Central memory CD8-positive, alpha-beta T cell (primary cell): ENCODE measurements at places on chromosomes 2 and 18.

DNA sequence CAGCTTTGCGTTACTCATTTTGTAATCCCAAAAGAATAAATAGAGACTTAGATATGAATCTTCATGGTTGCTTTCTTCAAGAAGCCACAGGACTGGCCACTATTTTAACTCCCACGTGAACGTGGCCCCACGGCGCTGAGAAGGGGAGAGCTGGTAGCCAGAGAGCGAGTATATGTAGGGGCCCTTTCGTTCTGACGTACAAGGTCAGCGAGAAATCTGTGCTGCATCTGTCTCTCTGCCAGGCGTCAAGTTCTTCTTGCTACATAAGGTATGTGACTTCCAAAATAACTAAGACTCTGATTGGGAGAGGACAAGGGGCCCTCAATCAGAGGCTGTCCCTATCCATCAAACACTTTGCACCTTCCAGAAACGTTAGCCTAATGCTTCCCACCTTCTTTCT lies 149.2 kb downstream of the PLEKHA3 start:
- no peak for DNase-seq

DNA sequence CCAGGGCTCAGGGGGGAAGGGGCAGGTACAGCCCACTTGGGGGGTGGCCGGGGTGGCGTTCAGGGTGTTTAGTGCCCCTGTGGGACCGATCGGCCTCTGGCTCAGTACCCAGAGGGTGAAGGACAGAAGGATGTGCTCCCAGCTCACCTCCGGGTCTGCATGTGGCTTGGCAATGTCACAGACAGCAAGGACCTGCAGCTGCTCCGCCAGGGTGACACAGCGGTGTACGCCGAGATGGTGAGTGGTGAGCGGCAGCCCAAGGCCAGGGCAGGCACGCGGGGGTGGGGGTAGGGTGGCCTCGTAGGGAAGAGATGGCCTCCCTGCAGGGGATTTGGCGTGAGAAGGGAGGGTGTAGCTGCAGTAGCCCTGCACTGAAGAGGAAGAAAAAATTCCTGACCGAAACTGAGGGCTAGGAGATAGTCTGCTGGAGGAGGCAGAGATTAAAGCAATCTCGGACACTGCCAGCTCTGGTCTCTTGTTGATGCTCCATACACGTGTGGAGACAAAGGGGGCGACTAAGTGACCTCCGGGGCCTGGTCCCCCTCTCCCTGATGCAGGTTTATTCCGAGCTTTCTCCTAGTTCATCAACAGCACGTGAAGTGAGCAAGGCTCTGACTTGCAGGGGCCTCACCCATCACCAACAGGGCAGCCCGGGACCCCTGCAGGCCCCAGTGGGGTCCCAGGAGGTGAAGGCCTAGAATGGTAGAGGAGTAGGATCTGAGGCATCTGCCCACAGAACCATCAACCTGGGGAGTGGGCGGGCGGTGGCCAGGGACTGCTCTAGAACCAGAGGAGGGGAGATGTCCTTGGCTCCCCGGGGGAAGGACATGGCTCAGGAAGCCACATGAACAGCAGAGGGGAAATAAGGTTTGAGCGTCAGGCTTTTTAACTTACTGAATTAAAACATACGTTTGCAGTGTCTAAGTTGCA lies 45.4 kb downstream of the FER1L5 start:
- no peak for DNase-seq

DNA sequence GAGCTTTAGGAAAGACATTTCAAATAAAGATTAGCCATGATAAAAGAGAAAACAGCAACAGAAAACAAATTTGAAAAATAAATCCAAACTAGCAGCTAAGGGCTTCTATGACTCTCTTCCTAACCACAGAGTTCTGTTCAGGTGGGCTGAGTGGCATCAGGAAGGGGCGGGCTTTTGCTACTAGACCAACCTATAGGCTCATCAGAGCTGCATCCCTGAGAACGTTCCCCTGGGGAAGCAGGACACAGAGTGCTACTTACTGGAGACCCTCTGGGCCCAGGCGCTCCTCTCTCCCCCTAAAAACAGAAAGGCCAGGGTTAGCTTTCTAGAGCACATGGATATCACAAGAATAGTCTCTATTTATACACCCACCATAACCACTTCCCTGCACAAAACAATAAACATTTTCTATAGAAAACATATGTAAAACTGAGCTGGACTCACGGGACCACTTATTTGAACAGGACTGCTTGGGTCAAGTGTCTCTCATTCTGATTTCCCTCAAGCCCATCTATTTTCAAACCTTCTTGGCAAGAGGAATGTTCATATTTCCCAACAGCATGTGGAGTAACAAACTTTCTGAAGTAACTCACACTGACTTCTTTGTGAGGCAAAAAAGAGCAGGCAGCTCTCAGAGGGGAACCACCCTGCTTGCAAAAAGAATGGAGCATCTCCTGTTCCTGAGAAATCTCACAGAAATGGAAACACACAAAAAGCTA lies 78.9 kb upstream of the LMAN1 start:
- no peak for DNase-seq

GRCh38 chr18:64674694-64675093 lies 525.8 kb upstream of the LINC00305 start:
- no peak for DNase-seq

- DNase-seq = no peak
These were observed 4.2 kb downstream of the RPRM start for GRCh38 chr2:153474407-153474806.

DNA sequence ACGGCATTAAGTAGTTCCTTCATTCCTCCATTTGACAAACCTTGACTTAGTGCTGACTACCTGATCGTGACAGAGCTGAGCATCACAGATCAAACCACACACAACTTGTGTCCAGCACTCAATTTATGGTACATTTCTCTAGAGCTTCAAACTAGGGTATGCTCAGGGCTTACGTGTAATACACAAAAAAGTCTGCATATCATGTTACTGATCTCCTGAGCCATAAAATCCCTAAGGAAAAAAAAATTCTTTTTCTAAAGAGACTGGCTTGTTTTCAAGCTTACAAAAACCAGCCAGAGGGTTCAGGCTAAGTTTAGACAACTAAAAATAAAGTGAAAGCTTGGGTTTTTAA lies 88.0 kb upstream of the ALKAL2 start:
- DNase-seq = no peak

GRCh38 chr2:121359716-121360565 lies 74.9 kb upstream of the TFCP2L1 start:
- no peak for DNase-seq

DNA sequence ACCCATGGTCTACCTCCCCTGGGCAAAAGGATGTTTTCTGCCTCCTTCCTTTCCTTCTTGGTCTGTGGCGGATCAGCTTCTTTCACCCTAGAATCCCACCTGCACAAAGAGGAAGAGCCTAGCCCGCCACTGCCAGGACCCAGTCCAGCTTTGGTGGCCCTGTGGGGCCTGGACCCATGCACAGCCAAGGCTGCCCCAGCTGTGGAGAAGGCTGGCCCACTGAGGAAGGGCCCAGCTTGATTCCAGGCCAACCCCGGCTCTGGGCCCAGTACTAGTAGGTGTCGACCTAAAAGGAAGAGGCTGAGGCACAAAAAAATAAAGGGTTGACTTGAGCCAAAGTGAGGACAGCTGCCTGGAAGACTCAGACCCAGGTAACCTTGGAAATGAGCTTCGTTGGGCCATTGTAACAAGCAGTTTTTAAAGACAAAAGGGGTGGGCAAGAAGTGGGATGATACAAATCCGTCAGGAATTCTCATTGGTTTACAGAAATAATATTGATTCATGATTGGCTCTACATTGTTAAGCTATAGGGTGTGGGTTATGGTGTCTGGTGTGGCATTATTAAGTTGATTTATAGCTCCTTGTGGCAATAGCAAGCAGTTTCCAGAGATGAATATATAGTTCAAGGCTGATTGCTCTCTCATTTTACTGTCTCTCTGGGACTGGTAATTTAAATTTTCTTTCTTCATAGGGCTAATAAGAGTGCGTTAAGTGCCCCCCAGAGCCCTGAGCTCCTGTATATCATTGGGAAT lies 29.8 kb upstream of the MAL start:
- no peak for DNase-seq

DNA sequence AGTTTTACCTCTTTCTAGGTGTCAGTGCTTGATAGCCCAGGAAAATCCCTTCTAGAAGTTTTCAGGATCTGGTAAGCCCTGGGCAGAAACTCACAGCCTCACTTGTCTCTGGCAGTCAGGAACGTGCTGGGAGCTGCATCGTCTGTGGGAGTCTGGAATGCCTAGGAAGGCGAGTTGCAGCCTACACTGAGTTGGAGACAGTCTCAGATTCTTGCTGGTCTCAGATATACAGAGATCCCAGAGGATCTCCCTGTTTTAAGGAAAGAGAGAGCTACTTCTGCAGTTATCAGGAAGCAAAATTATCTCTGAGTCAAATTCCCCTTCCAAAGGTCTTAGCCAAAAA lies 104.4 kb upstream of the CDC42EP3 start:
- DNase-seq = no peak

GRCh38 chr18:80176334-80177073 lies 67.4 kb downstream of the ADNP2 start:
- DNase-seq = no peak

DNA sequence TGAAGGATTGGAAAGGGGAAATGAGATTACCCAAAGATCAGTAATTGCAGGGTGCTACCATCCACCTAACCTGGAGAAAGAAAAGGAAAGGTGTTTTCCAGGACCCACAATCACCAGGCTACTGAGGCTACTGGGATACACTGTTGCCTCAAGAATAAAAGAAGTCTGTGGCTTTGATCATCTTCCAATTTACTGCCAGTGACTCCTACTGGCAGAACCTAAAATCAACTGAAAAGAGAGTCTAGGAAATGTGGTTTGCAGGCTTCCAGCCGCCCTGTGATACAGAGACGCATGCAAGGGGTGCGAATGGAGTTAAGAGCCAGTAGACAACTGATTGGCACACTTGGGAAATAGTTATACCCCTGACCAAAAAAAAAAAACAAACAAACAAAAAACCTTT lies 16.6 kb upstream of the TTL start:
- no peak for DNase-seq
